Fibroblast of pulmonary artery (primary cell): ENCODE measurements at places on chromosomes 4 and X.
A peak's percentile ranks its signal among the peaks of the same experiment; 100 is the strongest.

GRCh38 chrX:12672367-12673106 lies 118.7 kb upstream of the PRPS2 start:
- no peak for DNase-seq

- no peak for DNase-seq
Observed at GRCh38 chrX:77975755-77976154, 6.3 kb upstream of the PGAM4 start.

DNA sequence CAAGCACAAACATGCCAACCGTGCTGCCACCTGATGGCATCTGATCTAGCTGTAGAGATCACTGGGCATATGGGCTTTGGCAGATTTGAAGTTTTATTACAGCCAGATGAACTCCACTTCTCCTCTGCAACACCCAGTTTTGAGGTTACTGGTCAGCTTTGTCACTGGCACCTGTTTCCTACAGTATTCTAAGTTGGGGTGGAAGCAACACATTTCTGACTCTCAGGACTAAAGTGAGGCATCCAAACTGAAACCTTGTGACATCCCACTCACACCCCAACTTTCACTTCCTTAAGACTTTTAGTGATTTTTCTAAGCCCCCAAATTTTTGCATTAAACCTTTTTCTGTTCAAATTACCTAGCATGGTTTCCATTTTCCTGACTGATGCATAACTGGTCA lies 115.1 kb upstream of the PCDH18 start:
- no peak for DNase-seq

- DNase-seq, result peak; percentile 38
Observed at GRCh38 chrX:71618303-71618721, at the start of gene CXCR3. Gene CXCR3, minus strand, starts transcription at chrX:71618511. Its CDS starts 62 bp downstream, at chrX:71618449.

DNA sequence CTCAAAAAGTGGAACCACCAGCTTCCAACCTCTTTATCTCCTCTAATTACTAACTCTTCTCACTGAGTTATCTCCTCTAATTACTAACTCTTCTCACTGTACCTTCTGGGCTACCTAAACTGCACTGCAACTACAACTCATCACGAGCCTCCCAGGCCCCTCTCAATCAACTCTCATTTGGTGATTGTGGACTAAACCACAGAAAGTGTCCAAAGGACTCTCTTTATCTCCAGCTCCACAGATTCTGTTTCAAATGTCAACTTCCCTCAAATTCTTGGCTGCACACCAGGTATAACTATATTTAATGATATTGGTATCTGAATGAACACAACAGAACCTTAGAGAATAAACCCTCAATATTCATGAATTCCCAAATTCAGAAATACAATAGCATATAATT lies 182.9 kb downstream of the MAML3 start:
- DNase-seq, result no peak

DNA sequence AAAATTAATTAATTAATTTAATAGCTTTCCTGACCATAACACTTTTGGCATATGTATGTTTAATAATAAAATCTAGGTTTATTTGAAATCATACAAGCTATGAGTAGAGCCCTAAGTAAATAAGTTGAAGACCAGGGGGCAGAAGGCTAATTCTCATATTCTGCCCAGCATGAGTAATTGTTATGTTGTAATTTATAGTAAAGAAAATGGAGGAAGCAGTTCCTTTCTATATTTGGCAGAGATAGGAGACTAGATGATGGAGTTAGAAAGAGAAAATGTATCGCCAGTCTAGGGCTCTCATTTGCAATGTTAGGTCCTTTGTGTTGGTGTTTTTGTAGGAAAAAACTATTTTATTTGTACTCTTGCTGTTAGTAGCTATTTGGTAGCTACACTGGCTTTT lies 89.1 kb downstream of the FNIP2 start:
- DNase-seq, result no peak

GRCh38 chr4:163534056-163534455 lies 39.6 kb downstream of the TMA16 start:
- no peak for DNase-seq

- no peak for DNase-seq
Observed at GRCh38 chr4:38311495-38312126, 351.4 kb downstream of the PTTG2 start.

DNA sequence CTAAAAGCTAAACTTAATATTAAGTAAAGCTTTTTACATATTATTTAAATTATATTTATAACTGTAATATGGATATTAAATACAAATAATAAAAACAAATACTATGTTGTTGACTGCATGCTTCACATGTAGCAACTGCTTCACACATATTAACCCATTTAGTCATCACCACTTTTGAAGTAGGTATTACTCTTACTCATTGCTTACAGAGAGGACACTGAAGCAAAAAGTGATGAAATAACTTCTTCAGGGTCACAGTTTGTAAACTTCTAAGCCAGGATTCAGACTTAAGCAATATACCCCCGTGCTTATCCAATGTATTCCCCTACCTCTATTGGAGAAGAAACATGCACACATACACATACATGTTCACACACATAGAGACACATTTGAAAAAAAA lies 166.6 kb downstream of the DKK2 start:
- DNase-seq, result peak; percentile 21

DNA sequence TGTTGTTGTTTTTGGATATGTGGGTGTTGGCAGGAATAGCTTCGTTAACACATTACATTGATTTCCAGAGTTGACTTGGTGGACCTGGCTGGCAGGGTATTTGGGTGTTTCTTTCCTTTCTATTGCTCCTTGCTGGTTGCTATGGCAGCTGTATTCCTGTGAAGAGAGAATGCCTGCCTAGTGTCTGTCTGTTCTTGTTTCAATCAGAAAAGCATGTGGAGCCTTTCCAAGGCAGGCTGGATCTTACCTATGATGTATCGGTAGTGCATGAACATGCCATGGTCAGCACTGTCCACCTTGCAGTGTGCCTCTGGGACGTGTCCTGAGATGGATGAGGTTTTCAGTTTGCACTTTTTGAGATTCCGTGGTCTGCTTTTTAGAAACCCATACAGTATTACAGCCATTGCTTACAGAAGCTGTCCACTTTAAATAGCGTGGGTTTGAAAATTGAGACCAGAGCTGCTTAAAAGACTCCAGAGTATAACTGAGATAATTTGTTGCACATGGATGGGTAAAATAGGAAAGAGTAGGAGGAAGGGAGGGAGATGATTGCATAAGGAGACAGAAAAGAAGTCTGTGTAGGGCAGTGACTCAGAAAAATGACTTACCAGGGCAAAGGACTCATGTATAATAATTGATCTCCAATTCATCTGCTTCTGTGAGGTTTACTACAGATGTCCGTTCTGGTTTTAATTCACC lies 20.0 kb upstream of the AADAT start:
- peak; percentile 13 for DNase-seq

GRCh38 chr4:153204247-153204671 lies at the start of gene TRIM2:
Gene TRIM2, plus strand, starts transcription at chr4:153204443. Its CDS starts 88 bp downstream, at chr4:153204531.
- DNase-seq, result peak; percentile 75

- DNase-seq, result no peak
Observed at GRCh38 chr4:184463158-184463557, 11.2 kb downstream of the IRF2 start.

DNA sequence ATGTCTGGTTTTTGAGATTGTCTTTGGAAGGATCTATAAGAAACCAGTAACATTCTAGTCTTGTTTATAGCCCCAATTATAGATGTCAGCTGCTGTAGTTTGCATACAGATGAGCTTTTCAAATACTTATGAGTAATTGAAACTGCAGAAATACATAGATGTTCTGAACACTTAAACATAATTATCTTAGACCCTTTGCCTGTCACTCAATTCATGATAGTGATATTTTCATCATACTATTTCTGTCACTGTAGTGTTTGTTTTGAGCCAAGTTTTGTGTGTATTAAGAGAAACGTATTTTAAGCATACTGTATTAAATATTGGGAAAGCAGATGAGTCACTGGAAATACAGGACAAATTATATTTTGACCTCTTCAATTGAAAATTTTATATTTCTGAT lies 69.8 kb upstream of the SMARCA5 start:
- DNase-seq, result no peak

- no peak for DNase-seq
Observed at GRCh38 chr4:7354927-7355326, 79.8 kb downstream of the PSAPL1 start.

- DNase-seq, result no peak
Observed at GRCh38 chr4:3206439-3207100, 42.4 kb upstream of the MSANTD1 start.

DNA sequence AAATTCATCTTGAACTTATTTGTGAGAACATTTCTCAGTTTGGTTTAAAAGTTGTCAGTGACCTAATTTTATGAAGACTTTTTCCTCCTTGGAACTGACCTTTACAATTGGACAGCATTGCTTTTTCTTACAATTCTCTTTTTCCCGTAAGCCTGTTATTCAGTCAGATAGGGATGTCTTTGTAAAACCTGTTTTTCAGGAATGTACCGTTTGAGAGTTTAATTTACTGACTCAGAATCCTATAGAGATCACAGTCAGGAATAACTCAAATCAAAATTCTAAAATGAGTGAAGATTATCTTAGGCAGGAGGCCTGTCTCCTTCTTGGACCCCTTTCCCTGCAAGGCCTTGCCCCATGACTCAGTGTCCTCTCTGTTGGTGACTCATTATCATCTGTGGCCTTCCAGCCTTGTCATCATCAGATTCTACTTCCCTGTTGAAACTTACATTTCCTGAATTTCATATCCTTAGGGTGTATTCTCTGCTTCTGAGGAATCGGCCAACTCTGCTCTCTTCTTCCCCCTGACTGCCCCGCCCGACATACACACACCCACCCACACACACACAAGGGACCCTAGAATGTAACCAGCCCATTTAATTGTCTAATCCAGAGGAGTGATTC lies 99.8 kb downstream of the ARHGAP10 start:
- peak; percentile 82 for DNase-seq

- DNase-seq, result no peak
Observed at GRCh38 chr4:36332023-36332781, 50.8 kb downstream of the DTHD1 start.

- no peak for DNase-seq
Observed at GRCh38 chr4:3041192-3042142, 32.9 kb downstream of the HTT-AS start.

- no peak for DNase-seq
Observed at GRCh38 chr4:113872426-113873260, 106.8 kb downstream of the ARSJ start.

- no peak for DNase-seq
Observed at GRCh38 chrX:23788521-23788920, 5.5 kb downstream of the SAT1 start.

DNA sequence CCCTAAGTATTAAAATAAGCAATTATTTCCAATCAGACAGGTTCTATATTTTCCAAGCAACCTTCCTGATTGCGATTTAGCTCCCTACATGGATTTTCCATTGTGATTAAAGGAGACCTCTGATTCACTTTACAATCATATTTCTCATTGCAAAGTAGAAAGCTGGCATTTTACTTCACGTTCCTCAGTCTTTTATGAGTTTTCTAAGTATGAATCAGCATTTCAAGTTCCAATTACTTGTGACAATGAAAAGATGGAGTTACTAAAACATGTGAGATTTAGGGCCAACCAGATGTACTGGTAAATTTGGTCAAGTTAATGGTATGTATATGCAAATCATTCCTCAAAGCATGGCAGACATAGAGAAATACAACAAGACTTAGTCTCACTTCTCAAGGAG lies 206.2 kb downstream of the KCNIP4 start:
- no peak for DNase-seq

GRCh38 chr4:2947926-2948325 lies 15.3 kb downstream of the NOP14 start:
- no peak for DNase-seq

GRCh38 chr4:42610941-42611340 lies 46.0 kb downstream of the ATP8A1 start:
- DNase-seq, result no peak

GRCh38 chrX:100319716-100320115 lies 90.4 kb downstream of the PCDH19 start:
- DNase-seq, result no peak

DNA sequence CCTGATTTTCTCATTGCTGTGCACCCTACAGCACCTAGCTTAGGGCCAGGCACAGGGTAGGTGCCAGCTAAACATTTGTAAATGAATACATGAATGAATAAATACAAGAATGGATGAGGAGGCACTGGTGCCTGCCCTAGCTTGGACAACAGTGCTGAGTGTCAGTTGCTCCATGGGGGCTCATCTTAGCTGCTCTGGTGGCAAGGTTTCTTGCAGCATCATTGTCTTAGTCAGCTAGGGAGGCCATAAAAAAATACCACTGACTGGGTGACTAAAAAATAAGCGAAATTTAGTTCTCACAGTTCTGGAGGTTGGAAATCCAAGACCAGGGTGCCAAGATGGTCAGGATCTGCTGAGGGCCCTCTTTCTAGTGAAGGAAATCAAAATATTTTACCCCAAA lies 31.2 kb downstream of the TMEM31 start:
- no peak for DNase-seq

DNA sequence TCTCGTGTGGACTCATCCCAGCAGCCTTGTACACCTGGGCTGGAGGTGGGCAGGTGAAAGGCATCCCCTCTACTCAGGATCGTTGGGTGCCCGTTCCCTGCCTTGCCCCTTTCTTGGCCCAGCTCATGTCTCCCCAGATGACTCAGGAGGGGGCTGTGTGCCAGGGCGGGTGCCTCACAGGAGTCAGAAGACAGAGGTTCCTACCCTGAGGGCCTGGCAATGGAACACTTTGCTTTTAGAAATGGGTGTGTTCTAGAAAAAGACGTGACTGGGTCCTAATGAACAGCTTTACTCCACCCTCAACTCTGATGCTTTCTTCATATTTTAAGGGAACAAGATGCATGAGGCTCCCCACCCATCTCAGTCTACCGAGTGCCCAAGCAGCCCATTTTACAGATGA lies 22.5 kb upstream of the TRIM2 start:
- DNase-seq, result no peak
